ENCODE measurements at places on chromosomes 3 and 15.

DNA sequence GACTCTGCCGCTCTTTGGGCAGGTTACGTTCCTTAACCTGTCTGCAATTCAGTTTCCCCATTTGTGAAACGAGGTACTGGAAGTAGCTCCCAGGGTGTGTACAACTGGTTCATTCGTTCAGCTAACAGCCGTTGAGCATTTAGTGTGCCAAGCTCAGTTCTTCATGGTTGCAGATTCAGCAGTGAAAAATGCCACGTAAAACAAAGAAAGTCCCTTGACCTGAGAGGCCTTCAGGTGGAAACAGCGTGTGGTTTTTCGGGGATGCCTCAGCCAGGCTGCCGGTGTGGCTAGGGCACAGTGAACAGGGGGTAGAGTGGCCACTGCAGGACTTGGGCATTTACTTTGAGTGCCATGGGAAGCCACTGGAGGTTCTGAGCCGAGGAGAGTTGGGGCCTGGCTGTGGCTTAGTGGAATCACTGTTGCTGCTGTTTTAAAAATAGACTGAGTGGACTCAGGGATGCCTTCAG is 4.7 kb downstream of the SYNM start:
- no peak for DNase-seq

DNA sequence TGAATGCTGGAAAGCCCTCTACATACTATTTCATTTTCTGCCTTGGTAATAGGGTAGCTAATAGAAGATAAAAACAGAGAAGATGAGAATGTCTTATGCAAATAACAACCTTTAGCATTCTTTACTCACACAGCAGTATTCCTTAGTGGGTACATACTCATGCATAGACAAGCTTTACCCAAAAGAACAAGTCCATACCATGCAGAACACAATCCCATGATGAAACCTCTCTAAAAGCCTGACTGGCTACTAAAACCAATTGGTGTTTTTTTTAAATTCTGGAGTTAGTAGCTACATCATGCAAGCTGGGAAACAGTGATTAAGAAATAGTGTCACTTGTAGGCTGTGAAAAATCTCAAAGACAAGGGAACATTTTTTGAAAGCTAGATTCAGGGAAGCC is 104.8 kb downstream of the DHX30 start:
- no peak for DNase-seq

- no peak for DNase-seq
These were observed 787.3 kb downstream of the EDEM1 start for GRCh38 chr3:5974630-5975322.

GRCh38 chr3:38538773-38539353 is 42.7 kb downstream of the EXOG start:
- DNase-seq = no peak

DNA sequence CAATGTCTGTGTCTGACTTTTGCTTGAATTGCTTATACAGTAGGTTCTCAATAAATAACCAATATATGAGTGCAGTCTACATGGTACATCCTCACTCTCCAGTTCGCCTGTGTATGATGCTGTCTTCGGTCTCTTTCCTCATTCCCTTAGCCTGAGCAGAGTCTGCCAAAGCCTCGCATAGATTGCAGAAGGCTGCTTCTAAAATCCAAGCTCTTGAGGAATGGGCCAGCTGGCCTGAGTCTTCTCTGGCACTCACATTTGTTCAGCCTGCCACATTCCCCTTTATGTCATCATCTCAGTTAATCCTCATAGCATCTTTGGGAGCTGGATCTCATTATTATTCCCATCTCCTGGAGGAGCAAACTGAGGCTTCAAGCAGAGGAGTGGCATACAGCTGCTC is 27.2 kb upstream of the ADAMTS7 start:
- no peak for DNase-seq

GRCh38 chr3:6220447-6220846 is 640.5 kb upstream of the GRM7 start:
- no peak for DNase-seq

DNA sequence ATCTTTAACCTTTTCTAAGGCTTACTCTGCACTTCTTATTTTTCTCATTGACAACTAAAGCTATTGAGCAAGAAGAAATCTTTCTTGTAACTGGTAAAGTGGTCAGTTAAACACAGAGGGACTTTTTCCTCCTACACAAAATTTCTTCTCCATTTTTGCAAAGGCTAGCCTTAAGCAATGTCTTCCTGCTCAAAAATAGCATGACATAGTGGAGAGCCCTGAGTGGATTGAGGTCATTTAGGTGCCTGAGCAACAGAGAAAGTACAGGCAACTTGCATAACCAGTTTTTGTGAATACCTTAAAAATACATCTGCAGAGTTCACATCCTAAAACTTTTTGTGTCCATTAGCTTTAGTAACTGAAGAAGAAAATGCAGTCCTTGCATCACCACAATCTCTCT is 144.7 kb upstream of the TTC14 start:
- DNase-seq = no peak

GRCh38 chr15:83605111-83605945 is 48.6 kb upstream of the ADAMTSL3 start:
- no peak for DNase-seq

- DNase-seq = no peak
These were observed 27.1 kb upstream of the GALNT15 start for GRCh38 chr3:16147220-16147994.

DNA sequence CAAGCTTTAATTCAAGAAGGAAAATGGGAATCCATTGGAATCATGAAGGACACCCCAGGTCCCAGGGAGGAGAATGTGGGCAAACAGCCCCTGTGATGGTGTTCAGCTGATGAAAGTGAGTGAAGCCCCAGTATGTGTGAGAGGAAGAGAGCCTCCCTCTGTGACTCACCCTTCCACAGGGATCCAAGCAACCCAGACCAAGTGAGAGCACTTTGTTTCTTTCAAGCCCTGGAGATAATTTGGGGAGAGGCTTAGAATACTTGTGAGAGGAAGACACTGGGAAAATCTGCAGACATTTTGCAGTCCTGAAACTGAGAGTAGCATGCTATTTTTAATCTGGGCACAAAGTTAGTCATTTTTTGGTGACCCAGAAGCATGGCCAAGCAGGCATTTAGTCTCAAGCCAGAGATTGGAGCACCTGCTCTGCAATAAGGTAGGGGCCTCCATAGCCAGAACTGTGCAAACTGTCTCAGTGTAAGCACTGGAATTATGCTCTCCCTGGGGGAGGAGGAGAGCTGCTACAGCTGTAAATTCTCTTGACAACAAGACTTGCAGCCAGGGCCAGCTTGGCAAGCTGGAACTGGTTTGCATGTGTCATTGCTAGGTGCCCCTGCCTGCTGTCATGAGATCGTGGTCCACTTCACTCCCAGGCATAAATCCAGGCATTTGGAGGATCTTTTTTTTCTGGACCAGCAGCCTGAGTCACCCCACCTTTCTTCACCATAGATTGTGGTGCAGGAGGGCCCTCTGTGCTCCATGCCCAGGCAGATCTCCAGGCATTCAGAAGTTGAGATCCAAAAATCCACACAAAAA is 537.8 kb upstream of the DPPA4 start:
- DNase-seq = no peak

DNA sequence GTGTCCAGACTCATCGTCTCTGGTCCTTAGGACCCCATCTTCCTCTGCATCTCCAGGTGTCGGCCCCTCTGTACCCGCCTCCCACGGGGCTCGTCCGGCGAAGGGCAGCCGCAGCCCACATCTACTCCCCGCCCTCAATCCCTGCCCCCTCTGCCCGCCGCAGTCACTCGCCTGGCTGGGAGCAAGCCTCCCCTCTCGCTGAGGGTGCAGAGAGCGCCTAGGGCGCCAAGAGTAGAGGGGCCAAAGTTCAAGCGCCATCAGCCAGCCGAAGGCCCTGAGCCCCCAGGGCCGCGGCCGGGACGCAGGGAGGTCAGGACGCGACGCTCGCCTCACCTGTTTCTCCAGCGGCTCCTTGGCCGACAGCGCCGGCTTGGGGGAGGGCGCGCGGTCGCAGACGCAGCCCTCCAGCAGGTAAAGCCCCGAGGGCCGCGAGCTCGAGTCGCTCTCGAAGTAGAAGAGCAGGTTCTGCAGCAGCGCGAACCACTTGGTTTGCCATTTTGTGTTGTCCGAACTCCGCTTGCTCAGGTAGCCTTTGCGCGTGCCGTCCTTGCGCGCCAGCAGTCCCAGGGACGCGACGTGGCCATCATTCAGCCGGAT is 592 bp downstream of the RASGRF1 start:
- no peak for DNase-seq

- DNase-seq = no peak
These were observed 177.7 kb downstream of the THRB start for GRCh38 chr3:24316887-24317383.

DNA sequence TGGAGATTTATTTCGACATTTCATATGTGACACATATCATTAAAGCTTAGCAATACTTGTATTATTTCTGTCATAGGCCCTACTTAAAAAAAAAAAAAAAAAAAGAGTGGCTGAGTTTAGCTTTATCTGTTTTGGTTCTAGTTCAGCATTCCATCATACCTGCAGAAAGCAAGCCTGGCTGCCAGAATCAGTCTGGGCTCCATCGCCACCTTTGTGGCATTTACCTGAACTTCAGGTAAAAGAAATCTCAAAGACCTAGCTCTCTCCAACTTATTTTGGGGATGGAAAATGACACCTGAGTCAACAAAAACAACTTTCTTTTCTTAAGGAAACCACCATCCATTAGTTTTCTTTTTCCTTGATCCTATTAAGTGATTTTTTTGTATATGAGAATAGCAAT is 82.1 kb downstream of the NEK10 start:
- DNase-seq = no peak

GRCh38 chr3:190182418-190183043 is 61.8 kb upstream of the P3H2 start:
- DNase-seq = no peak

GRCh38 chr3:11914041-11914440 is 67.4 kb upstream of the TAMM41 start:
- DNase-seq = no peak

GRCh38 chr3:33215739-33216138 is 2.9 kb downstream of the SUSD5 start:
- DNase-seq = no peak

DNA sequence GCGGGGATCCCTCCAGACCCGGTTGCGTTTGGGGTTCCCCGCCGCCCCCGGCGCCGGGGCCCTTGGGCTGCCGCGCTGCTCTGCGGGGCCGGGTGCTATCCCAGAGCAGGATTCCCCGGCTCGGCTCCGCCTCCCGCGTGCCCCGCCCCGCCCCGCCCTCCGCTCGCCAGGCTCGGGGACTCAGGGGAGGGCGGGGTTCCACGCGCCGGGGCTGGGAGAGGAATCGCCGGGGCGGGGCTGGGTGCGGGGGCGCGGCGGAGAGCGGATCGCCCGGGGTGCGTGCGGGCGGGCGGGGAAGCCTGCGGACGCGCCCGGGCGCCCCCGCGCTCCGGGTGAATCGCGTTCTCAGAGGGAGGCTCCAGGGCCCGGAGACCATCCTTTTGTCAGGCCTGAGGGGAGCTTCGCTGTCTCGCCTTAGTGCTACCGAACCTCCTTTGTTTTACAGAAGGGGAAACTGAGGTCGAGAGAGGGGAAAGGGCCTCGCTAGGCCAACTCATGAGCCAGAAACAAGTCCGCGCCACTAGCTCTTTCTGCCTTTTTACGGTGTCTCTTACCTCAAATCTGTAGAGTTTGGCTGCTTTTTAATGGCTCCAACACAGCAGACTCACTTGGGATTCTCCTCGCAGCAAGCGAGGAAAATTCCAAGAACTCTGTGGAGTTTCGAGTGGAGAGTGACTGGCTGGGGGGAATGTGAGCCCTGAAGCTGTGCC is at the start of gene TMEM158:
Gene TMEM158 (minus strand): TSS at position 82 of the 710 bp plus-strand sequence. CDS start 260 bp downstream, outside the sequence.
- DNase-seq = peak; percentile 82

GRCh38 chr3:123298903-123299302 is 97.2 kb downstream of the SEC22A start:
- no peak for DNase-seq

- DNase-seq = no peak
These were observed 852.0 kb downstream of the FHIT start for GRCh38 chr3:60399292-60399691.

GRCh38 chr3:43024181-43024885 is 45.2 kb downstream of the GASK1A start:
- DNase-seq = no peak

- DNase-seq = no peak
These were observed 3.3 kb downstream of the CRYGS start for GRCh38 chr3:186540835-186541226.

- peak; percentile 77 for DNase-seq
These were observed 21.3 kb upstream of the SEC62 start for GRCh38 chr3:169945313-169945712.

GRCh38 chr3:28905798-28906197 is 375.1 kb upstream of the RBMS3 start:
- DNase-seq = no peak

DNA sequence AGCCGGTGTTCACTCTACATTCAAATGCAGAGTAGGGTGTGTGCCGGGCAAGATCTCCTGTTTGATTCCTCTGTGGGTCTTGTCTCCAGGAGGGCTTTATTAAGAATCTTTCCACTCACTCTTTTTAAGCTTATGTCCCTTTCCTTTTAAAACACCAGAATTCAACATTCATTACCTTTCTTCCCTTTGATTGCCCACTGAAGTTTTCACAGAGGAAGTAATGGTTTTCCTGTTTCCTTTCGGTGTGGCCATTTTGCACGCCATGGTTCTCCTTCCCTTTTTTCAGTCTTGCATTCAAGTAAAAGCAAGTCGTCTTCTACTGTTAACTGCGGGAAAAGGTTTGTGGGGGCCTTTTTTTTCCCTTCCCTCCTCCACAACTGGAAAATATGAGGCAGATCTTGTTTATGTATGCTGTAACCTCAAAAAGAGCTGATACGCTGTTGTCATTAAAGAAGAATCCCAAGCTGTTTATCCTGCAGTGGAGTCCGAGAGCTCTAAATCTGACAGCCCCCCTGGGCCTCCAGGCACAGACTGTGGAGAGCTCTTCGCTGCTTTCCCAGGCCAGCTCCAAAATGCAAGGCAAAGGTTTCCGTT is 40.5 kb downstream of the FILIP1L start:
- DNase-seq = no peak

DNA sequence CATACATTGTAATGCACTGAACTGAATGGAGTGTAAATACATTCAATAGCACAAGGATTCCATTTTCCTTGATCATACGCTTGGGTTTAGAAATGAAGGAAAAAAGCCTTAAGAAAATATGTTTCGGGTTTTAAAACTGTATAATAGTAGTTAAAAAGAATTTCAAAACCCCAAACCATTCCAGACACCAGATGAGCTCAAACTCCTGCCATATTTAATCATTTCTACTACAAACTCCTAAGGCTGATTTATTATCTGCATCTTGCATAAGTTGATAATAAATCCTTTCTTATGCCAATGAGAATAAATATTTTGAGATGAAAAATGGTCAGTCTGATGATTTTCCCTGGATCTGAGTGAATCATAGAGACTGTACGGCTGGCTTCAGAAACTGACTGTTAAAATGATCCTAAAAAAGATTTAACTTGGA is 51.0 kb downstream of the NR1D2 start:
- DNase-seq = no peak

DNA sequence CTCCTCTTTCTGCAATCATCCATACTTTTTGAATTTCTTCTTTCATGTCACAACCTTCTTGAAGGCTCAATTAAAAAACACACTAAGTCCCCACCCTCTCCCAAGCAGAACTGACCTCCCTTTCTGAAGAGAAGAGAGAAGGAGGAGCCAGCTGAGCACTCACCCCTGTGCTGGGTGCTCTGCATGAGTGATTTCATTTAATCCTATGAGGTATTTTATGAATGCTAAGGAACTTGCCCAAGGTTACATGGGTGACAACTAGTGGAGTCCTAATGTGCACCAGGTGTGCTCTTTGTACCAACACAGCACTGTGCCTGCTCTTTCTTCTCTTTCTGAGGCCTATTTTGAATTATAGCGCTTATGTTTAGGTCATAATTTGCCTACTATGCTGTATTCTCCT is 135.6 kb downstream of the DUT start:
- no peak for DNase-seq

Measured in germinal center (tissue), 1 donor.